ENCODE measurements at places on chromosomes 1 and 21. TPM values are rescaled to one million over a fixed set of nuclear protein-coding genes. Genes with fewer than 3 reads are reported as not detected.

DNA sequence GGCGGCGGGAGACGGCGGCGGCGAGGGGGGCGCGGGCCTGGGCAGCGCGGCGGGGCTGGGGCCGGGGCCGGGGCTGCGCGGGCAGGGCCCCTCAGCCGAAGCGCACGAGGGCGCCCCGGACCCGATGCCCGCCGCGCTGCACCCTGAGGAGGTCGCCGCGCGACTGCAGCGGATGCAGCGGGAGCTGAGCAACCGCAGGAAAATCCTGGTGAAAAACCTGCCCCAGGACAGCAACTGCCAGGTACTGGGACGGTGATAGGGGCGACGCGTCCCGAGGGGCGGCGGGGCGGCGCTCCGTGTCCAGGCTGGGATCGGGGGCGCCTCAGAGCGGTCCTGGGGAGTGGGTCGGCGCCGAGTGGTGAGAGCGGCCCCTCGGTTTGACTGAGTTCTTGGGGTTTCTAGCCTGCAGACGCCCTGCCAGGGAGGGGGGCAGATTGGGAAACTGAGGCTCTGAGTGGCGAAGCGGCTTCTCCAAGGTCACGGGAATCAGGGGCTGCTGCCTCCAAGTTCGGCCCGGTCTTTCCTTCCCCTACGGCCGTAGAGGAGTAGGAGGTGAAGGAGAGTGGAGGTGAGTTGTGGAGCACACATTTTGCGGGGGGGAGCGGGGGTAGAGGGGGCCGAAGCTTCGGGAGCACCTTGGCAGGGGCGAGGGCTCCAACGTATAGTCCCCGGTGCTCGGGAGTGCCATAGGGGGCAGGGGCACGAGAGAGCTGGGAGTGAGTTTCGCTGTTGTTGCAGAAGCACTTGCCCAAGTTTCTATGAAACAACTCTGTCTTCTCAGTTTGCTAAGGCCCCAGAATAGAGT, 508 bp downstream of the RAVER2 start:
- H3K4me3 ChIP-seq, result peak overlapping the region; percentile 97
- H3K4me1 ChIP-seq, result peaks cover 15% of the 10 kb centered on the region
- no peaks in the 10 kb centered on the region for H3K27me3 ChIP-seq
- DNase-seq, result peak; percentile 47
- no peaks in the 10 kb centered on the region for H3K36me3 ChIP-seq

DNA sequence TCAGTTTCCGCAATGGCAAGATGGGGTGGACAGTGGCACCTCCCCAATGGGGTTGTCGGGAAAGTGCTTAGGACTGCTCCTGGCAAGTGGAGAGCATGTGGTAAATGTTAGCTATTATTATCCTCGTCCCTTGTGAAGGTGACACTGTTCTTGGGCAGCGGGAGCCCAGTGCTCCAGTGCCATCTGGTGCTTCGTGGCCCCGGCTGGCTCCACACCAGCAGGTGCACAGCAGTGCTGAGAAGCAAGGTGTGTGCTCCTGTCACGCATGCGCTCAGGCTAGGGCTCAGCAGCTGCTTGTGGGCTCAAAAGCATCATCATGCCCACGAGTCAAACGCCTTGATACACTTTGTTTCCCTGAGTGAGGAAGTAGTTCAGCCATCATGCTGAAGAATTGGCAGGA, 24.9 kb upstream of the KCNC4 start:
- H3K36me3 ChIP-seq, result no peaks in the 10 kb centered on the region
- no peak overlapping the region for H3K4me3 ChIP-seq
- DNase-seq, result no peak

GRCh38 chr1:3069491-3070308, 697 bp downstream of the PRDM16 start:
- H3K4me1 ChIP-seq, result no peaks in the 10 kb centered on the region
- no peak overlapping the region for H3K27ac ChIP-seq
- no peaks in the 10 kb centered on the region for H3K36me3 ChIP-seq
- H3K4me3 ChIP-seq, result peak overlapping the region; percentile 40
- peak; percentile 65 for DNase-seq
- H3K27me3 ChIP-seq, result peaks cover 70% of the 10 kb centered on the region

NOTCH2 gene
- 23.3 TPM for polyA plus RNA-seq

DNA sequence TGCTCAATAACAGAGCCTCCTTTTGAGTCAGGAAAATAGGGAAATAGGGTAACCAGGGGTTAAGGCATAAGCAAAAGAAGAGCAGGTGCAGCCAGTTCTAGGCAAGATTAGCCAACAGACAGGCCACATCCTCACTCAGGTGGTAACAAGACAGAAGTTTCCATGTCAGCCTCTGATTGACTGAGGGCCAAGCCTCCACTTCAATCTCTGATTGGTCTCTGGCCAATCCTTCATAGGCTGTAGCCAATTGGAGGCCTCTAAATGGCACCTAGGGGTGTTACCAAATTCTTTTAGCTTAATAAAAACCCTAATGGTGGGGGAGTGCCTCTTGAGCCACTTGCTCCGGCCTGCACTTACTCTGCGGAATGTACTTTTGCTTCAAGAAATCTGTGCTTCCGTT, 37.2 kb downstream of the LACTBL1 start:
- H3K36me3 ChIP-seq, result no peaks in the 10 kb centered on the region
- no peak overlapping the region for H3K4me3 ChIP-seq
- H3K27ac ChIP-seq, result no peak overlapping the region
- no peaks in the 10 kb centered on the region for H3K27me3 ChIP-seq

GRCh38 chr1:83547901-83548300, 451.0 kb downstream of the TTLL7 start:
- H3K27me3 ChIP-seq, result no peaks in the 10 kb centered on the region
- no peaks in the 10 kb centered on the region for H3K36me3 ChIP-seq
- no peaks in the 10 kb centered on the region for H3K4me1 ChIP-seq
- no peak for DNase-seq
- no peak overlapping the region for H3K4me3 ChIP-seq

GRCh38 chr1:75632350-75632949, 21.5 kb upstream of the SLC44A5 start:
- no peak overlapping the region for H3K27ac ChIP-seq
- H3K4me1 ChIP-seq, result no peaks in the 10 kb centered on the region
- H3K27me3 ChIP-seq, result no peaks in the 10 kb centered on the region
- no peak overlapping the region for H3K4me3 ChIP-seq
- no peaks in the 10 kb centered on the region for H3K36me3 ChIP-seq

DNALI1 gene
- 17.4 TPM for polyA plus RNA-seq

DNA sequence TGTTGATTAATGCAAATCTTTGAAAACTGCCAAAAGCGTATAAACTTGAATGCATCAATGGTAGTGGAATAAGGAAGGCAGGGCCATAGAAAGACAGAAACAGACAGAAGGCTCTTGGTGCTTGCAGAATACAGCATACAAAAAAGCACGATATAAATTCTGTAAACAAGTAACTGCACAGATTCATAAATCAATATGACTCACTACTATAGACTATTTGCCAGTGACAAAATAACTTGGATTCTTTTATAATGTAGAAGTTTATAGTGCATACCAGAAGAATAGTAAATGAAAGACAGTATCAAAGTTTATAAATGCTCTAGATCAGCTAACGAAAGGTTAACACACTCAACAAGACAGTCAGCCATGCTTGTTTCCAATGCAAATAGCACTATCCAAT, 349.6 kb downstream of the PTBP2 start:
- DNase-seq, result no peak
- no peak overlapping the region for H3K27ac ChIP-seq
- peaks cover 12% of the 10 kb centered on the region for H3K36me3 ChIP-seq
- no peak overlapping the region for H3K4me3 ChIP-seq
- no peaks in the 10 kb centered on the region for H3K4me1 ChIP-seq
- no peaks in the 10 kb centered on the region for H3K27me3 ChIP-seq

DNA sequence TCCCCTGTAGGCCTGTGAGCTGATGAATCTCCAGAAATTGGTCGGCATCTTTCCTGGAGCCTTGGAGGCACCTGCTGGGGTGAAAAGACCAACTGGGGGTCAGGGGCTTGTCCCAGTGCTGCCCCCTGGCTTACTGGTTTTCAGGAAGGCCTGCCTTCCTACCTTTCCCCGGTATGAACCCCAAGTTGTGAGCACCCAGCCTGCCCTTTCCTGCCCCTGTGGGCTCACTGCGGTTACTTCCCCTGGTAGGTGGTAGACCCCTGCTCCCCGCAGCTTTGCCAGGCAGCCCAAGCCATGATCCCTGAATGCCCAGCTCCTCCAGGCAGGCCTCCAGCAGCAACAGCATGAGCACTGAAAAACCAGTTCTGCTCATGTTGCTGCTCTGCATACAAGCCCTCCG, 10.2 kb downstream of the DMRTB1 start:
- no peaks in the 10 kb centered on the region for H3K36me3 ChIP-seq
- H3K27ac ChIP-seq, result no peak overlapping the region
- peaks cover 3% of the 10 kb centered on the region for H3K4me1 ChIP-seq
- H3K27me3 ChIP-seq, result no peaks in the 10 kb centered on the region

GRCh38 chr1:216983823-216984222, 260.6 kb upstream of the ESRRG start:
- no peaks in the 10 kb centered on the region for H3K27me3 ChIP-seq
- H3K4me1 ChIP-seq, result no peaks in the 10 kb centered on the region
- no peaks in the 10 kb centered on the region for H3K36me3 ChIP-seq
- no peak overlapping the region for H3K27ac ChIP-seq
- no peak for DNase-seq

FASLG gene
- not detected for polyA plus RNA-seq

FAM167B gene
- 1.6 TPM for polyA plus RNA-seq

GRCh38 chr1:209875515-209875914, 47.7 kb downstream of the UTP25 start:
- H3K36me3 ChIP-seq, result no peaks in the 10 kb centered on the region
- no peak for DNase-seq
- no peak overlapping the region for H3K4me3 ChIP-seq
- H3K4me1 ChIP-seq, result peaks cover 55% of the 10 kb centered on the region
- no peaks in the 10 kb centered on the region for H3K27me3 ChIP-seq
- H3K27ac ChIP-seq, result peak overlapping the region; percentile 68

TRIM17 gene
- 1.6 TPM for polyA plus RNA-seq

- peaks cover 46% of the 10 kb centered on the region for H3K36me3 ChIP-seq
- no peak for DNase-seq
- H3K27ac ChIP-seq, result no peak overlapping the region
- no peak overlapping the region for H3K4me3 ChIP-seq
- H3K4me1 ChIP-seq, result peaks cover 5% of the 10 kb centered on the region
Observed at GRCh38 chr1:100134872-100135271, 1.9 kb downstream of the TRMT13 start.

DNA sequence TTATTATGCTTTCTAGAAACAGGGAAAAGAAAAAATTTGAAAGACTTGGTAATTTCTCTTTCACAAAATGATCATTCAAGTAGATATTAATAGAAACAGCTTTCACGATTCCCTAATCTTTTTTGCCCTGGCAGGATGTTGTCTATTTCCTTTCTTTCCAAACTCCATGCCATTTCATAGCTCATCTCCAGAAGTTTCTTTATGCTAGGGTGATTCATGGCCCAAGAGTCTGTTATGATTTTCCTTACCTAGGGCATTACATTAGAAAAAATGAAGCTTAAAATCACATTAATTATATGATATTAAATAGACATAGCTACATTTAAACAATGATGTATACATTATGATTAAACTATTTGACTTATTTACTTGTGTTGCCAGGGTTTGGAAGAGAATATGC, 762.1 kb downstream of the LTN1 start:
- H3K27me3 ChIP-seq, result no peaks in the 10 kb centered on the region
- DNase-seq, result no peak
- H3K27ac ChIP-seq, result peak overlapping the region; percentile 22
- peaks cover 10% of the 10 kb centered on the region for H3K4me1 ChIP-seq

GRCh38 chr1:44785029-44785380, 3.0 kb downstream of the BEST4 start:
- no peak for DNase-seq
- no peaks in the 10 kb centered on the region for H3K4me1 ChIP-seq
- H3K27me3 ChIP-seq, result no peaks in the 10 kb centered on the region
- H3K27ac ChIP-seq, result no peak overlapping the region
- H3K36me3 ChIP-seq, result peaks cover 18% of the 10 kb centered on the region

DNA sequence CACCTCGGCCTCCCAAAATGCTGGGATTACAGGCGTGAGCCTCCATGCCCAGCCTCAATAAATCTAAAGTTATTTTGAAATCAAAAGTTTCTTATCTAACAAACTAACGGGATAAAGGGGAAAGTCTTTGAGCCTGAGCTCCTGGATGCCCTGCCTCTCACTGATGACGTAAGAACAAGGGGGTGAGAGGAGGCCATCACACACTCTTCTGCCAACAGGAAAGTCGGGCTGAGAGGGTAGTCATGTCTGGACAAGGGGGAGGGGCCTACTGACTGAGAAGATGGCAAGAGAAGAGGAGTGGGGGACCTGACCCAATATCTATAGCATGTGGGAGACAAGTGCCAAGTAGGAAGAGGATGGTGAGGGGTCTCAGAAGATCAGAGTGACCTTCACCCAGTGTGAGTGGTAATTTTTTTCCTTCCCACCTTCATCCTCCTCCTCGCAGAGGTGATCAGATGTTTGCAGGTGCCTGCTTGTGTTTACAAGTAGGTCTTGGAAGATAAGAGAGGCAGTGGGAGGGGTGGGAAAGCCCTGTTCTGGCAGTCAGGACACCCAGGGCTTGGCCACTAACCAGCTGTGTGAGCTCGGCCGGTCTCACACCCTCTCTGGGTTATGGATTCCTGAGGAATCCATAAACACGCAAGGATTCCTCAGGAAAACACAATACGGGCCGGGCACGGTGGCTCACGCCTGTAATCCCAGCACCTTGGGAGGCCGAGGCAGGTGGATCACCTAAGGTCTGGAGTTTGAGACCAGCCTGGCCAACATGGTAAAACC, 9.6 kb downstream of the UQCRHL start:
- H3K36me3 ChIP-seq, result no peaks in the 10 kb centered on the region
- H3K4me1 ChIP-seq, result peaks cover 52% of the 10 kb centered on the region
- H3K27ac ChIP-seq, result no peak overlapping the region
- no peak for DNase-seq
- H3K4me3 ChIP-seq, result no peak overlapping the region

GRCh38 chr1:150516616-150517015, 1.1 kb downstream of the FALEC start:
- peak overlapping the region; percentile 59 for H3K4me3 ChIP-seq
- H3K36me3 ChIP-seq, result no peaks in the 10 kb centered on the region
- peaks cover 2% of the 10 kb centered on the region for H3K4me1 ChIP-seq
- no peak for DNase-seq
- H3K27me3 ChIP-seq, result no peaks in the 10 kb centered on the region

LDLRAD2 gene
- not detected for polyA plus RNA-seq

DNA sequence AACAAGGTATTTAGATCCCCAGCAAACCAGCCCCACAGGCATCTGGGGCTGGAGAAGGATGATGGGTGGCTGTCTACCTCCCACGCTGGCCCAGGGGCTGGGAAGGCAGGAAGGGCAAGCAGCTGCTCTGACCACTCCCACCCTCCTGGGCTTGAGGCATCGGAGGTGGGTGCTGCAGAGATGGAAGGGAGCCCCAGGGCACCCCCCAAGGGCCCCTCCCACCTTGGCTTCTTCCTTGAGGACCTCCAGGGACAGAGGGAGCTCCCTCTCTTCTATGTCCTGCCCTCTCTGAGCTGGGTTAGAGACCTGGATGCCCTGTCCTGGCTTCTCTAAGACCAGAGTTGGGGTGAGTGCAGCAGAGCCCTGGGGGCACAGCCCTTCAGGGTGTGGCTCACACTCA, 3.1 kb downstream of the CD52 start:
- H3K27ac ChIP-seq, result no peak overlapping the region
- no peaks in the 10 kb centered on the region for H3K36me3 ChIP-seq
- no peak overlapping the region for H3K4me3 ChIP-seq

E2F2 gene
- 0.43 TPM for polyA plus RNA-seq

GRCh38 chr1:34590211-34590623, 164.6 kb upstream of the GJB5 start:
- no peaks in the 10 kb centered on the region for H3K27me3 ChIP-seq
- no peaks in the 10 kb centered on the region for H3K36me3 ChIP-seq

All from SK-N-SH (cell line).